ENCODE measurements at places on chromosomes 2 and 18.
A peak's percentile ranks its signal among the peaks of the same experiment; 100 is the strongest.

- no peak for DNase-seq
Measured at GRCh38 chr2:181985632-181986205, at the start of gene PPP1R1C. Gene PPP1R1C (plus strand): TSS chr2:181985853. CDS start chr2:181986111, 258 bp downstream.

DNA sequence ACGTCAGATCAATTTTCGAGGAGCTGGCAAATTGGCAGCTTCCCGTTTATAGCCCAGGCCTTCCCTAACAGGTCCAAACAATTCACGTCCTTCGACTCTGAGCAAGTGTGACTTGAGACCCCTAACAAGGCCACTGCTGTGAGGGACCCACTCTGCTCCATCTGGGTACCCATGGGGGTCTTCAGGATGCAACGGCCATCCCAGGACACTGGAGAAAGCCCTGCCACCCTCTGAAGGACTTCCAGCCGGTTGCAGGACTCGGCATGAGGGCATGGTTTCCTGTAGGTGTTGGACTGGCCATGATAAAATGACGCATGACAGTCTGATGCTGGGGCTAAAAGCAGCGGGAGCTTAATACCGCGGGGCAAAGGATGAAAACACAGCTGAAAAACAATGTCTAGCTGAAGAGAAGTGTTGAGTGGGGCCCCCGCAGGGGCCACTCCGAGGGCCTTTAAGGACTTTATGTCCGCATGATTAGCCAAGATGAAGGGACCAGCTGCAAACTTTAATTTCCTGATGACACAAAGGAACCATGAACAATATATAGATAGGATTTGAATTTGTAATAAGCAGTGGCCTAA is 113.3 kb upstream of the ZNF521 start:
- no peak for DNase-seq

- no peak for DNase-seq
Measured at GRCh38 chr18:12772111-12772510, 69.3 kb downstream of the PSMG2 start.

DNA sequence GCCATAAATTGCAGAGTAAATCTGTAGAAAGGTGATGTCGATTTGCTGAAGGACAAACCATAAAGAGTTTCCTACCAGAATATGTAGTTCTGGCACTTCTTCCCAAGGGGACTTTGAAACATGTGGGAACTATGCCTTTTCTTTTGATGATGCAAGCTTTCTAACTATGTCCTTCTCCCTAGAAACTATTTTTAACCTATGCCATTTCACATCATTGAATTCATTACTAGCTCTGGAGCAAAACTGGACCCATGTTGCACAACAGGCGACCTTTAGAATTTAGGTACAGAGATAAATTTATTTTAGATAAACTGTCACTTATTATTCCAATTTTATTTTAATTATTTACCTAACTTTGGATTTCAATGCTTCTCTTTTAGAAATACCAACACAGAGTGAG is 186.5 kb downstream of the CCDC102B start:
- DNase-seq = no peak

DNA sequence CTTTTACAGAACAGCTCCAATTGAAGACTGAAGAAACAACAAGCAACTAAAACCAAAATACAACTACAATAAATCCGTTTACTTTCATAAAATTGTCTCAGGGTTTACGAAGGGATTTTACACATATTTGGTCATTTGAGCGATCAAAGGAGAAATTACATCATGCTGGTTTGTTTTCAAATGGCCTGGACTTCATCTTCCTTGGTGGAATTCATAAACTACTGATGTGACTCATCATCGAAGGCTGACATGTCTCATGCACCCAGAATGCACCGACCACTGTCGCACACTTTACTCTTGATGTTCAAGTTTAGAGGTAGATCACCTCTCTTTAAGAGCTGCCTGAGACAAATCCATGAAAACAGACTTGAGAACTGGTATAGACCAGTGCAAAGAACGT is 25.6 kb upstream of the PMAIP1 start:
- no peak for DNase-seq

DNA sequence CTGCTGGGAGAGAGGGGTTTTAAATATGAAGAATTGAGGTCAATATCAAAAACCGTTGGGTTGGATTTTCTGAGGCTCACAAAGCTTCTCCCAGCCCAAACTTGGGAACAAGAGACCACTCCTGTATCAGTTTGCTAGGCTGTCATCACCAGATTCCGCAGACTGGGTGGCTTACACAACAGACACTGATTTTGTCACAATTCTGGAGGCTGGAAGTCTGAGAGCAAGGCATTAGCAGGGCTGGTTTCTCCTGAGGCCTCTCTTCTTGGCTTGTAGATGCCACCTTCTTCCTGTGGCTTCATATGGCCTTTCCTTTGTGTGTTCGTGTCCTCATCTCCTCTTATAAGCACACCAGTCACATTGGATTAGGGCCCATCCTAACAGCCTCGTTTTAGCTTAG is 122.9 kb upstream of the COPS8 start:
- DNase-seq = no peak

DNA sequence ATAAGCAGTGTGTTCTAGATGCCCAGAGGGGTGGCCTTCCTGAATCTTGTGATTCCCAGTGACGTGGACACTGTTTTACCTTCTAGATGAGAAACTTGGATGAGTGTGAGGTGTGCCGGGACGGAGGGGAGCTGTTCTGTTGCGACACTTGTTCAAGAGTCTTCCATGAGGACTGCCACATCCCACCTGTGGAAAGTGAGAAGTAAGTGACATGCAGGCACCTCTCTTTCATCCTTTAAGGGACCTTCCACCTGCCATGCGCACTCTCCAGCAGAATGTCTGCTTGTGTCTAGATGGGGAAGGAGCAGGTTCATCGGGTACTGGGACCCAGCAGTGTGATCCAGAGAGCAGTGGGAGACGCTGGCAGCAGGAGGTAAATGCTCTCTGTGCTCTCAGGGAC is 16.0 kb upstream of the SP100 start:
- DNase-seq = no peak

- peak; percentile 29 for DNase-seq
Measured at GRCh38 chr2:233079953-233080835, 20.1 kb downstream of the INPP5D start.

DNA sequence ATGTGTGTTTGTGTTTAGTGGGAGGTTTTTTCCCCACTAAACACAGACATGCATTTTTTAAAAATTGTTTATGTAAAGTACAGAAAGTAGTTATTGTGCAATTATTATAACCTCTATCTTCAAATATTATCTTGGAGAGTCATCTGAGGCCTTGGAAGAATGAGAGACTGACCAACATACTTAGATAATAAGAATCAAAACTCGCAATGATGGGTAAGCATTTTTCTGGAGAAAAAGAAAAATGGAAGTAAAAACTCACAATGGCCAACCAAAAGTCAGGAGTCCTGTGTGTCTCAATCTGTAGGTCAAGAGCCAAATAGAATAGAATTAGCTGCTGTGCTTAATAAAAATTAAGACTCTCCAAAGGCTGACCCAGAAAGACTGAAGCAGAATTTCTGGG is 43.0 kb downstream of the MEMO1 start:
- DNase-seq = no peak

DNA sequence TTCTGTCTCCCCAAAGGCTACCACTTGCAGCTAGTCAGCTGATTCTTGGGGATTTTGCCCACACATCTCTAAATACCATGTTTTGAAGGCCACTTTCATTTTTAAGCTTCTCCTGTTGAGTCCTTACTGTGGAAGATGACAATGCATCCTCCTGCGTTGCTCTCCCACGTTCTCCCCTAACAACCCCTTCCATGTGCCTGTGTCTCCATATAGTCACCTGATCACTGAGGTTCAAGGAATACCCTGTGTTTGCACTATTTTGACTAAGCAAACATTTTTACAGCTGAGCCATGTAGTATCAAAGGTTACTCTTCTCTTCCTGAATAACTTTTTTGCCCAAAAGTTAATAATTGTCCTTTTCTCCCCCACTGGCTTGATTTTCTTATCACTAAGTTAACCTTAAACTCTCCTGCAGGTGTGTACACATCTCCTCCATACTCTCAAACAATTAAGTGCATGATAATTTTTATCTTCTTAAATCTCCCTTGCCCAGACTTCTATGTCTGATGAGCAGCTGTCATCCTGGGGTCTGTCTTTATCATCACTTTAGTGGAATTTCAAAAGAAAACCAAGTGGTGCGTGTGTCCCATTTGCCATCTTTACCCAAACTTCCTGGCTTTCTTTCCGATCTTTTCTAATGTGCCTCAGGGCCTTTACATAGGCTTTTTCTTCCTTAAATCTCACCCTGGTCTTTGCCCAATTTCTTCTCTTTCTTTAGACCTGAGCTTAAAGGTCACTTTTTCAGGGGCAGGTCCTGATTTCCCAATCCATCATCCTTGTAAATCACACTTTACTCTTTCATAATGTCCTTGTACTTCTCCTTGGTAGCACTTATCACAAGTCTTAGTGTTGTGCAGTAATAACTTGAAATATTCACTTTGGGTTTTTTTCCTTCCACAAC is 85.2 kb upstream of the SPATS2L start:
- no peak for DNase-seq

- DNase-seq = no peak
Measured at GRCh38 chr2:96587843-96588242, 50.3 kb downstream of the KANSL3 start.

DNA sequence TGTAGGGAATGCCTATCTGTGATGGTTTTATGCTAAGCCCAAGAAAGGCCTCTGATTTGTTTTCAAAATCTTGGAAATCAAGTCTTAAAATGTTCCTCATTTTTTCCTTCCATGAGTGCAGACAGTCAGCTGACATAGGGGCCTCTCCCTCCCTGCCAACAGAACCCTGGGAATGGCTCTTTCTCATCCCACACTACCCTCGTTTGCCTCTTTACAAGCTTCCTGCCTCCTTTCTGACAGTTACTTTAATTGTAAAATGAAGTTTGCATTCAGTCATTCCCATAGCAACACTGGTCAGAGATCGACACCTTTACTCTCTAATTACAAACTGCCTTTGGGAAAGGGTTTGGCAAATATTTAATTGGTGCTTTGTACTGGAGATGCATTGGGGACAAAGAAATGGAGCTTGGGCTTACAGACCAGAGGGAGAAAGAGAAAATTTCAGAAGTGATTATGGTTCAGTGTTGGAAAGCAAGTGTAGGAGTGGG is 25.4 kb downstream of the KIF5C start:
- DNase-seq = no peak

GRCh38 chr2:239376942-239377531 is 23.8 kb downstream of the HDAC4 start:
- DNase-seq = no peak

GRCh38 chr2:235008584-235009044 is 56.8 kb downstream of the SH3BP4 start:
- DNase-seq = no peak

DNA sequence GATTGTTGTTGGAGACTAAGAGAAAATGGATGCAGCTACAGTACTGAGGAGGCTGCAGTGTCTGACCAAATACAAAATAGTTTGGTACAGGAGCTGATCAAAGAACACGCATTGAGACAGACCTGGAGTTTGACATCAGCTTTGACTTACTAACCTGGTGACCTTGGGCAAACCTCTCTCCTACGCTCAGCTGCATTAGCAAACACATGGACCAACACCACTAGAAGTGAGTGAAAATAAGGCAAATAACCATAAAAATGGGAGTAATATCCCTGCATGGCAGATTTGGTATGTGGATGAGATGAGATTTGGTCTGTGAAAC is 126.5 kb downstream of the LPIN1 start:
- DNase-seq = no peak

DNA sequence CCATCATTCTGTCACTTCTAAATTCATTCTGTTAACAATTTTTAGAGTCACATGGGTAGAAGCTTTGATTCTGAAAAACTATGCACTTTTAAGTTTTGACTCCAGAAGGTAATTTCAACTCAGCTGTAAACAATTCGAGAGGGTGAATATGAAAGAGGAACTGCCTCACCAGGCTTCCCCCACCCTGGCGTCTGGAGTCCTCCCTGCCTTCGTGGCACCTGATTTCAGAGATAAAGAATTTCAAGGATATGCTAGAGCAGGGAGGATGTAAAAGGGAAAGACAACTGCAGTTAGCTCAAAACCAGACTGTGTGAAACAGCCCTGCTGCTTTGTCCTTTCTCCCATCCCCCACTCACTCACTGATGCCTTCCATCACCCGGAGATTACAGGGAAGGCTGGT is 40.7 kb downstream of the ONECUT2 start:
- no peak for DNase-seq

DNA sequence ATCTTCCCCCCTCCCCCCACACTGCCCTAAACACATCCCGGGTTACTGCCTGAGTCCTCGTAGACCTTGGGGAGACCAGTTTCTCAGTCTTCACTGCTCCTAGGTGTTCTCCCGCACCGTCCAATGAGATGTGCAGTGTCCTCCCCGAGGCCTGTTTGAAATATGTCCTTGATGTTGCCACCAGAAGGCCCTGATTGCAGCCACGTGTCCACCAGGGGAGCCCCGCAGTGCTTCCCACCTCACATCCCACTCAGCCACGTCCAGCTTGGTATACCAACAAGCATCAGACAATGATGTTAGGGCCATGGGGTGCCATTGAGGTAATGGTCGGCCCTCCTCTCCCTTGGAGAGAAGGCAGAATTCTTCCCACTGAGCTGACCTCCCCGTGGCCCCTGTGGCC is 38.7 kb downstream of the TCF7L1 start:
- DNase-seq = no peak

- DNase-seq = peak; percentile 51
Measured at GRCh38 chr2:174335988-174336500, 1.3 kb downstream of the SP9 start.

GRCh38 chr18:36814994-36815393 is 13.8 kb downstream of the TPGS2 start:
- no peak for DNase-seq

DNA sequence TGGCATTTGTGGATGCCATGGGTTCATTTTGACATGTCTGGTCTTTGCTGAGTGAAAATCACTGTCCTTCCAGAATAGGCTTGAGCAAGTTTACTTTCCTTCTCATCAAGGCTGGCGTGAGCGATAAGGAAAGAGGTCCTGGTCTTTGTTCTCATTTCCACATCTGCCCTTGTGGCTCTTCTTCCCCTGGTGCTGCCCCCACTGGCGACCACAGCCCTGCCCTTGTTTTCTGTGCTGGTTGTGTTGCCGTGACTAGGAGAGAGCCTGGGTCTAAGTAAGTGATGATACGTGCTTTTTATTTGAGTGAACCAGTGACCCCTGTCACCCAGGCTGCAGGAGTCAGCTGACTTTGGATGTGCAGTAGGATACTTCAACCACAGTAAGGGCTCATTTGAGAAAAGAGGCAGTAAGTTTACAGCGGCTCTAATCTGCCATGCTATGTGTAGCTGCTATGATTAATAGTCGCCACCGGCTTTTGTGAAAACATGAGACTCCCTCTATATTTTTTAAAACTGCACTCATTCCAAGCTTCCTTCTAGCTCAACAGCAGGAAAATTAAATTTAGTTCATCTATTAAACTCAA is 441.7 kb downstream of the RNF144A start:
- no peak for DNase-seq

- DNase-seq = no peak
Measured at GRCh38 chr2:44668336-44668735, 273.2 kb upstream of the SIX3 start.

DNA sequence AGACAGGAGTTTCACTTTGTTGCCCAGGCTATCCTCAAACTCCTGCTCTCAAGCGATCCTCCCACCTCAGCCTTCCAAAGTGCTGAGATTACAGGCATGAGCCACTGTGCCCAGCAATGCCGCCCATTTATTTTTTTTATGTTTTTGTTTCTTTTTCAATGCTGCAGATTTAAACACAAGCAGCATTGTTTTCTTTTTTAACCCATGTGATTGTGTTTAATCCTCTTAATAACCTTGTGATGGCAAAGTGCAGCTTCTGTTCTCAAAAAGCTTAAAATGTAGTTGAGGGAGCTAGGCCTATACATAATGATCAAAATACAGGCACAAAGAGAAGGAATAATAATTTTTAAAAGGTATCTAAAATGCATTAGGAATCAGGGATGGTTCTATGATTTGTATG is 11.5 kb downstream of the MSGN1 start:
- no peak for DNase-seq

GRCh38 chr18:72468021-72468710 is 76.0 kb downstream of the CBLN2 start:
- no peak for DNase-seq

All from activated CD4-positive, alpha-beta T cell treated with anti-CD3 and anti-CD28 coated beads for 48 hours (primary cell).